CD8-positive, alpha-beta memory T cell (primary cell): ENCODE measurements at places on chromosomes 12 and 14. TPM values are rescaled to one million over a fixed set of nuclear protein-coding genes. Genes with fewer than 3 reads are reported as not detected.

Gene CATSPERB
- total RNA-seq: 1.1 TPM

DNA sequence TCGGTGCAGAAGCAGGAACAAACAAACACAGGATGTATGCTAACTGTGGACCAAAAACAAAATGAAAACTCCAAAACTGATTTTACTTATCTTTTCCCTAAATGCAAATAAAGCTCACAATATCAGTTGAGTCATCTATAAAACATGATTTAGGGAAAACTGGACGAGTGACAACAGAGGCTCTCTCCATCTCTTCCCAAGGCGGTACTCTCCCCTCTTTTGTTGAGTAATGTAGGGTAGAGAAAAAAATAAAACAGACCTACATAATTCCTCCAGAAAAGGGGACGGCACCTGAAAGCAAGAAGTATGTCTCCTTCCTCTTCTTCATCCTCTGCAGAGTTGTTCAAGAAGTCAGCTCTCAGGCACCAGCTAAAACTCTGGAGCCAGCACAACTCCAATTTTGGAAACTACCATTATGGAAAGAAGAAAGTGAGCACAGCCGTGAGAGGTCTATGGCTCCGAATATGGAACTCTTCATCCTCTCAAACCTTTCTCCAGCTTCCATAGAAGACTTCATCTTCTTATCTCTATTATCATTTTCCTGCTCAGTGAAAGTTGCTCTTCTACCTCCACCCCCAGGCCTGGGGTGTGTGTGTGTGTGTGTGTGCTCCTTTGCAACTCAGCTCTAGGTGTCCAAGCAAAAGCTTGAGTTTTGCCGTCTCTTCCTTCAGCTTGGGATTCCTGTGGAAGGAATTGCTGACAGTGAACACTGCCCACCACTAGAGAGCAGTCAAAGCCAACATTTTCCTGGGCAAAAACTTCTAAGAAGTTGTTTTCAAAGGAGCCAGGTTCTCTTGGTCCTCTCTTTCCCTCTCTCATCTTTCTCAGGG is 155.4 kb downstream of the DIO2 start:
- H3K4me3 ChIP-seq: no peak overlapping the region
- no peaks in the 10 kb centered on the region for H3K27me3 ChIP-seq
- DNase-seq: no peak
- no peaks in the 10 kb centered on the region for H3K36me3 ChIP-seq
- H3K4me1 ChIP-seq: no peaks in the 10 kb centered on the region

DNA sequence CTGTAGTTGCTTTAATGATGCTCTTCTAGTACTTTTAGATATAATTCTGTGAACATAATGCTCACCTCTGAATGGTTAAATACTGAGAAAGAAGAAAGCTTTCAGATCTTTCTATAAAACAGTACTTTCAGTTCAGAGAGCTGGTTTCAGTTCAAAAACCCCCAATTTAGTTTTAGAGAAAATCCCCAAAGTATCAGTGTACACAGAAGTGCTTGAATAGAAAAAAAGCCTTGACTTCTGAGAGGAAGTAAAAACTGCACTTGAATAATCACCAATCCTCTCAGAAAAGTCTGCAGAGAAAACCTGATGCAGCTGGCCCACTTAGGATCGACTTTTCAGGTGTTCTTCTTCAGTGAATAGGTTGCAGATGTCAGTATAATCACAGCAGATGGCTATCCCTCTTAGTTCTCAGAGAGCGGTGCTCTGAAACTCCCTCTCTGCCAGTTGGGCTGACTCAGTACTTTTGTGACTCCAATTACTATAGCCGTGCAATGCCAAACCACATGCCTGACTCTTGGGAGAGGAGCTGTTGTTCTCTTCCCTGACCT is 616.3 kb downstream of the LRFN5 start:
- no peaks in the 10 kb centered on the region for H3K27me3 ChIP-seq
- no peaks in the 10 kb centered on the region for H3K4me1 ChIP-seq
- no peak overlapping the region for H3K4me3 ChIP-seq
- no peaks in the 10 kb centered on the region for H3K36me3 ChIP-seq
- DNase-seq: no peak

GRCh38 chr12:50786498-50787231 is 22.8 kb downstream of the ATF1 start:
- no peak overlapping the region for H3K4me3 ChIP-seq
- DNase-seq: no peak
- H3K27ac ChIP-seq: no peak overlapping the region
- H3K4me1 ChIP-seq: peaks cover 4% of the 10 kb centered on the region
- H3K27me3 ChIP-seq: no peaks in the 10 kb centered on the region

GRCh38 chr14:91126761-91127160 is 12.9 kb downstream of the DGLUCY start:
- H3K27ac ChIP-seq: no peak overlapping the region
- peaks cover 7% of the 10 kb centered on the region for H3K4me1 ChIP-seq
- DNase-seq: no peak
- H3K4me3 ChIP-seq: no peak overlapping the region
- H3K36me3 ChIP-seq: no peaks in the 10 kb centered on the region

- H3K4me3 ChIP-seq: no peak overlapping the region
- no peaks in the 10 kb centered on the region for H3K4me1 ChIP-seq
- H3K27me3 ChIP-seq: no peaks in the 10 kb centered on the region
- H3K27ac ChIP-seq: no peak overlapping the region
- no peak for DNase-seq
- no peaks in the 10 kb centered on the region for H3K36me3 ChIP-seq
Observed at GRCh38 chr12:63206909-63207308, 55.9 kb upstream of the AVPR1A start.
